Body of pancreas (tissue), 4 donors: ENCODE measurements at places on chromosomes 2 and 18.

- DNase-seq: no peak
These were observed 34.6 kb upstream of the B3GNT7 start for GRCh38 chr2:231360881-231361371.

DNA sequence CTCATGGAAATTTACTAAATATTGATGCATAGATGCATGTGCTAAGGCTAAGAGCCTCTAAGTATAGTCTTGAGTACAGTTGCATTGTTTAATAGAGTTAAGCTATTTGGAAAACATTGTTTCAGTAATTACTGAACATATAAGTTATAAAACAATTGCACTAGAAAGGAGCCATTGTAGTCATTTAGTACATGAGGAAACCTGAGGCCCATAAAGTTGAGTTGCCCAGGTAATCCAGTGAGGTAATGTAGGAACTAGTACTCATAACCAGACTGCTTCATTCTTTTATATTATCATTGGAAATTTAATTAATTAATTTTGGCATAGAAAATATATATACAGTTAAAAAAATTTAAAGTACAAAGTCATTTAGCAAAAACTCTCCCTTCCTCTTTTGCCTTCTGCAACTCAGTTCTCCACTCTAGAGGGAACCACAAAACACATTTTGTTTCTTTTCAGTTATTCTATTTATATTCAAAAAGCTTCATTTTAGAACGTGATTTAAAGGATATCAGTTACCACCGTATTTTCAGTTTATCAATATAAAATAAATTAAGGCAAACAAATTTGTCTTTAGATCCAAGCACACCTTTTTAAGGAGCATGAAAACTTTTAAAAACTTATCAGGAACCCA lies 27.8 kb upstream of the TBR1 start:
- no peak for DNase-seq

DNA sequence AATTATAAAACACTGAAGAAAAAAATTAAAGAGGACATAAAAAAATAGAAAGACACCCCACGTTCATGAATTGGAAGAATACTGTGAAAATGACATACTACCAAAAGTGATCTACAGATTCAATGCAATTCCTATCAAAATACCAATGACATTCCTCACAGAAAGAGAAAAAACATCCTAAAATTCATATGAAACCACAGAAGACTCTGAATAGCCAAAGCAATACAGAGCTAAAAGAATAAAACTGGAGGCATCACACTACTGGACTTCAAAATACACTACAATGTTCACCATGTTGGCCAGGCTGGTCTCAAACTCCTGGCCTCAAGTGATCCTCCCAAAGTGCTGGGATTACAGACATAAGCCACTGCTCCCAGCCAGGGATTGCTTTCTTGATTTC lies 56.3 kb downstream of the TLK1 start:
- no peak for DNase-seq

- peak; percentile 19 for DNase-seq
These were observed 233.3 kb downstream of the INSIG2 start for GRCh38 chr2:118321432-118322105.

- DNase-seq: no peak
These were observed 136.1 kb downstream of the GCA start for GRCh38 chr2:162480067-162480466.

GRCh38 chr2:14524041-14524802 lies 108.3 kb upstream of the LRATD1 start:
- no peak for DNase-seq

DNA sequence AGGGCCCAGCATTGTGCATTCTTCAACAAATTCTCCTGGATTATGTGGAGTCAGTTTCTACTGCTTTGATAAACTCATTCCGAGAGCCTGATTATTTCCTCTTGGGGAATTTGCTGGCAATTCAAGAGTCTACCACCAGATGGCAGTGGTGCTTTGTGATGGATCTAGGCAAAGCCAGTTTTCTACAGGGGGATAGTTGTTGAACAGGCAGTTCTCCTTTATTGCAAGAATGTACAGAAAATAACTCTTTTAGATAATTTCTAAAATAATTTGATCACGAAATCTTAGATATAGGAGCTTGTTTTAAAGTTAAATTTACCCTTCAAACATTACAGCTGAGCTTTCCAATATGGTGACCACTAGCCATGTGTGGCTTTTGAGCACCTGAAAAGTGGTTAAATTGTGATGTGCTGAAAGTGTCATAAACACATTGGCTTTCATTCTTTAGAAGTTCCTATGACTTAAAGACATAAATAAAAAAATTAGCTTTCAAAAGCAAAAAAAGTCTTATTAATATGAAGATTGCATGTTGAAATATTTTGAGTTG lies 66.7 kb upstream of the HAAO start:
- peak; percentile 85 for DNase-seq

GRCh38 chr18:52694804-52695203 lies 354.8 kb downstream of the DCC start:
- no peak for DNase-seq

GRCh38 chr2:25042321-25043240 lies 705 bp downstream of the EFR3B start:
- DNase-seq: peak; percentile 48

GRCh38 chr2:229235131-229235914 lies 35.8 kb downstream of the PID1 start:
- no peak for DNase-seq

DNA sequence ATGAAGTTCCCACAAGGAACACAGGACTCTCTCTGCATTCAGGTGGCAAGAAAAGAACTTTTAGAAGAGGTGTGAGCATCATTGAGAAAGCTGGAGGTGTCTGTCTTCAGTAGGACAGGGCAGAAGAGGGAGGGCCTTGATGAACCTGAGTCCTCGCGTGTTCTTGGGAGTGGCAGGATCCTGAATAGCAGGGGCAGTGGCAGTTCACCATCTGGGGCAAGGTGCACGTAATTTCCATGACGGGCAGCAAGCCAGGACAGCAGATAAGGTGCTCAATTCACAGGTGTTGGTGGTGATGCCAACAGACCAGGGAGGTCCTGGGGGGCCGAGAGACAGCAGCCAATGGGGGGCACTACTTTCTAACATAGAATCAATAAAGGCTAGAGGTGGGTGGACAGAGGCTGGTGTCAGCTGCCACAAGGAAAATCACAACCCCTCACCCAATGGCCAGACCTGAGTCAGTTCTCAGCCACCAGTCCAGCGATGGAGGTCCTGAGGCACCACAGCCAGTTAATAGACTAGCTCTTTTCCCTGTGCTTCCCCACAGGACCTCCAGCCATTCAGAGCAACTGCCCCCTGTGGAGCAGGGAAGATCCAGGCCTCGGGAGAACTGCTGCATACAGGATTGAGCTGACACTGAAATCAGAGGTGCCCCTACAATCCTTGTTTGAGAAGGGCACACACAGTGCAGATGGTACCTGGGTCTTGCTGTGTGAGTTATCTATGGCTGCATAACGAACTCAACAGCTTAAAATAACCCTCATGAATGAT lies 10.9 kb upstream of the HDAC4 start:
- no peak for DNase-seq

DNA sequence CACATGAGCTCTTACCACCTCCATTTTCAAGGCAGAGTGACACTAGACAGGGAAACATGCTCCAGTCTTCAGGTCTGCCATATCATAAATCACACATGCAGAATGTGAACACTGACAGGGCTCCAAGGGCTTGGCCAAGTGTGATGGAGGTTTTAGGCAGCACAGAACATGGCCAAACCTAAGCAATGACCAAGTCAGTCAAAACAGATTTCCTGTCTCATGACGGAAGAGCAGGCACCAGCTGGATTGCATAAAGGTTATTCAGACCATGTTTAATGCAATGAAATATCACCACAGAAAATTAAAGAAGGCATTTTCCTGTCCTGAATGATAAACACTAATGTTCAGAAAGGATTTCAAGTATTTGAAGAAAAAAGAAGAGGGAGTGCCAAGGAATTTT lies 72.5 kb downstream of the SUMO1 start:
- DNase-seq: no peak

DNA sequence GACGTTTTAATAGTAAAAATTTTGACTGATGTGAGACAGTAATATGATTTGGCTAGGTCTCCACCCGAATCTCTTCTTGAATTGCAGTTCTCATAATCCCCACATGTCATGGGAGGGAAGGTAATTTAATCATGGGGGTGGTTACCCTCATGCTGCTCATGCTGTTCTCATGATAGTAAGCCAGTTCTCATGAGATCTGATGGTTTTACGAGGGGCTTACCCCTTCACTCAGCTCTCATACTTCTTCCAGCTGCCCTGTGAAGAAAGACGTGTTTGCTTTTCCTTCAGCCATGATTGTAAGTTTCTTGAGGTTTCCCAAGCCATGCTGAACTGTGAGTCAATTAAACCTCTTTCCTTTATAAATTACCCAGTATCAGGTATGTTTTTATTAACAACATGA lies 327.0 kb upstream of the CDH7 start:
- DNase-seq: no peak

GRCh38 chr2:113901943-113902342 lies 12.1 kb downstream of the ACTR3 start:
- no peak for DNase-seq

DNA sequence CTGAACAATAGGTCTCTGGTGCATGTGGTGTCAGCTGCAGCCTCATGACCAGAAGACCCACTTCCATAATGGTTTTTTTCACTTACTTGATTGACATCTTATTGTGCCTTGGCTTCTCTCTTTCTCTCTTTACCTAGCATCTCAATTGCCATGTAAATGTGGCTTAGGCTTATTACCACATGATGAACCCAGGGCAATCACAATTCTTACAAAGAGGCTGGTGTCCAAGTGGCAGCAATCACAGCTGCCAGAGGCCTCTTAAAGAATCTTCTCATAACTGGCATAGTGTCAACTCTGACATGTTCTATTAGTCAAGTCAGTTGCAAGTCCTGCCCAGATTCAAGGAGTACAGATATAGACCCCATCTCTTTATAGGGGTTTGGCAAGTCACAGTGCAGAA lies 1224.8 kb downstream of the SUCLG1 start:
- no peak for DNase-seq
